ENCODE measurements at places on chromosomes 2 and 18.

- DNase-seq = no peak
Observed at GRCh38 chr2:136858656-136859055, 93.3 kb downstream of the THSD7B start.

GRCh38 chr18:61554117-61554776 lies 221.0 kb downstream of the CDH20 start:
- DNase-seq = no peak

DNA sequence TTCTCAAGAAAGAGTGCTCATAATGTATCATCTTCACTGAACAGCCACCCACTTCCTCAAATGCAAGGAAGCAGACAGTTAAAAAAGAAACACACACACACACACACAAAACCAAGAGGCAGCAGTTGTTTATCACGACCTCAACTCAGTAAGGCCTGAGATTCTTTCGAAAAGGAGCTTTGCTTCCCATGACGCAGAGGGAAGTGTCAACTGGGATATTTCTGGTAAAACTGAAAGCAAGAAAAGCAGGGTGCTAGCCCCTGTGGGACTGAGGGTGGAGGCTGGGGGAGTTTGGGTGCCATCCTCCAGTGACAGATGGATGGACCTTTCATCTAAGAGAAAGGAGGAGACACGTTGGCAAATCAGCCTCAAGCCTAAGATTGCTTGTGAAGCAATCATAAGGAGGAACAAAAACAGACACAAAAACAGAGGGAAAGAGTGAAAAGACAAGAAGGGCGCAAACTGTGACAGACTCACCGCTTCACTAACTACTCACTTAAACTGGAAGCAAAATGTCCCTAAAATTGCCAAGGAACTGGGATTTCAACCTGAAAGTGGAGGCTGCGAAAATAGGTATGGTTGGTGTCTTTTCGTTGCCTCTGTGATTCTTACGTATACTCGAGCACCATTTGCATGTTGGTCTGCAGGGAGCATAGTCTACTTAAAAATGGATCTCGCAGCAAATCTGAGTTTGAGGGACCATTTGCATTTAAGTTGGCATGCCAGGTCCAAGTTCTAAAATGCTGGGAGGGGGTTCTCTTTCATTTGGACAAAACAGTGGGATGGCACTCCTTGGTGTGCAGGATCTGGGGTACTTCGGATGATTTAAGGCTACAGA lies at the start of gene ARHGAP25:
TSS of gene ARHGAP25 (plus strand) at position 124 of the 838 bp plus-strand sequence. CDS start at position 513, 389 bp downstream.
- no peak for DNase-seq

GRCh38 chr18:47975701-47976100 lies 45.2 kb upstream of the SMAD2 start:
- DNase-seq = no peak

- DNase-seq = no peak
Observed at GRCh38 chr18:59516356-59517155, 157.5 kb upstream of the LMAN1 start.

- DNase-seq = no peak
Observed at GRCh38 chr2:112140205-112140802, 2.1 kb downstream of the FBLN7 start.

- DNase-seq = no peak
Observed at GRCh38 chr2:11305338-11305737, 39.1 kb downstream of the ROCK2 start.

- DNase-seq = no peak
Observed at GRCh38 chr2:123453046-123453700, 571.9 kb upstream of the CNTNAP5 start.

DNA sequence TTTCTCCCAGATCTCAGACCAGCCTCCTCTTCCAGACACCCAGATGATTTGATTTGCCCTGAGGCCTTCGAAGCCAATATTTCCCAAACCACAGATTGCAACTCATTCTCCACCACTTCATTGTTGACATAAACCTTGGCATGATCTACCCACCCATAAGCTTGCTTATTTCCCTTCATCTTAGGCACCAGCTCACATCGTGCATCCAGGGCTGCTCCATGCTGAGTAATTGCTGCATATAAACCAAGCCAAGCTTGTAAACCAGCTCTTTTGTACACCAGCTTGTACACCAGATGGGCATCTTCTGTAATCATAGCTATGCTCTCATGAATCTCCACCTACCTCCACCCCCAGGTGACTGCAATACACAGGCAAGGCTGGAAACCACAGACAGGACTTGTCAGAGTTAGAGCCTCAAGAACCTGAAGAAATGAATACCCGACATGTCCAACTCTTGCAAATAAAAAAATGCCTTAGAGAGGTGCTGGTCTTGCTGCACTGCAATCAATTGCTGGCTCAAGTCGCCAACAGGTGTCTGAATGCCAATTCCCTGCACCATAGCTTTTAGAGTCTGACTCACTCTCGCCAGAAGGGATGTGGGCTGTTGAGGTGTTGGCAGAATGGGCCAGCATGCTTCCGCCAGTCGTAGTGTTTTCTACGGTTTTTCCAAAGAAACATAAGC lies 31.5 kb downstream of the TRABD2A start:
- DNase-seq = peak; percentile 15
